Kidney glomerular epithelial cell (primary cell): ENCODE measurements at places on chromosomes 13 and 19.

GRCh38 chr13:103134271-103134670, 68.1 kb upstream of the SLC10A2 start:
- no peak for DNase-seq

- no peak for DNase-seq
These were observed 27.6 kb downstream of the ZNF541 start for GRCh38 chr19:47545061-47545948.

- peak; percentile 10 for DNase-seq
These were observed 21.0 kb downstream of the EPSTI1 start for GRCh38 chr13:42970824-42971690.

DNA sequence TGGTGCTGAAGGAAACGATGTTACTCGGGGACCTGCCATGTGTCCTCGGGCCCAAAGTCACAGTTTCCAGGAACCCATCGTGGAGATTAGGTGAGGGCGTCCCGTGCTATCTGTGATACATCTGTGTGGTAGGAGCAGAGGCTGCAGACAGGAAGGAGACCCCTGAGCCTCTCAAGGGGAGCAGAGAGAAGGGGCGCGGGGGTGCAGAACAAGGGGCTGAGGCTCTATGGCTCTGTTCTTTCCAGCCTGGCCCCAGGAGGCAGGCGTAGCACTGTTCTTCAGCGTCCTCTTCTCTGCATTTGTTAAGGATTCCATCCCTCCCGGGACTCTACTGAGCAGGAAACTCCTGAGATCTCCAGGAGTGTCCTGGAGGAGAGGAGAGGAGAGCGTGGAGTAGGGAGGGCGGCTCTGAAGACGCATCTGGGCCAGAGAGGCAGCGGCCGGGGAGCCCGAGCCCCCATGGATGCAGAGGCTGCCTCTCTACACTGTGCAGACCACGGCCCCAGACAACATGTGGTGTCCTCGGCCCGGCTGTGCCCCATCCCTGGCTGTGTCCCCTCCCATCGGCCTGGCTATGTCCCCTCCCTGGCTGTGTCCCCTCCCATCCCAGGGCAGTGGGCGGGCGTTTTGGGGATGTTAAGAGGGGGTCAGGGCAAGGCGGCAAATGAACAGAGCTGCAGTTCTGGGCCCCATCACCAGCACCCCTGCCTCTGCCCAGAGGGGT, 118.0 kb downstream of the ATP11A start:
- no peak for DNase-seq

DNA sequence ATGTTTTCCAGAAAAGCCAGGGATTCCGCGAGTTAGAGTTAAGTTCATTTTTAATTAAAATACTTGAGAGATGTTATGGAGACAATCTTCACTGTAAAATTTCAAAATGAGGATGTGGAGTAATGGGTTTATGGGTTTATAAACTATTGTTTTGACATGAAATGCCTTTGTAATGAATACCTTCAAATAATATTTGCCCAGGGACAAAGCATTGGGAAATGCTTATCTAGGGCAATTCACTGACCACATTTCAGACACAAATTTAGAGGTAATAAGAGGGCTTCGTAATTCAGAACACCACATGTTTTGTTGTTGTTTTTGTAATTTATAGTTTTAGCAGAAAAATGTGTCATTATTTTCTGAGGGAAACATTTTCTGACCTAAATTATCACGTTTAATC, 241.1 kb upstream of the ATXN8OS start:
- DNase-seq = peak; percentile 28

GRCh38 chr19:19203012-19203856, at the start of gene NR2C2AP:
TSS of gene NR2C2AP (minus strand) at chr19:19203414. CDS start at chr19:19203060, 354 bp downstream.
- DNase-seq = peak; percentile 83

DNA sequence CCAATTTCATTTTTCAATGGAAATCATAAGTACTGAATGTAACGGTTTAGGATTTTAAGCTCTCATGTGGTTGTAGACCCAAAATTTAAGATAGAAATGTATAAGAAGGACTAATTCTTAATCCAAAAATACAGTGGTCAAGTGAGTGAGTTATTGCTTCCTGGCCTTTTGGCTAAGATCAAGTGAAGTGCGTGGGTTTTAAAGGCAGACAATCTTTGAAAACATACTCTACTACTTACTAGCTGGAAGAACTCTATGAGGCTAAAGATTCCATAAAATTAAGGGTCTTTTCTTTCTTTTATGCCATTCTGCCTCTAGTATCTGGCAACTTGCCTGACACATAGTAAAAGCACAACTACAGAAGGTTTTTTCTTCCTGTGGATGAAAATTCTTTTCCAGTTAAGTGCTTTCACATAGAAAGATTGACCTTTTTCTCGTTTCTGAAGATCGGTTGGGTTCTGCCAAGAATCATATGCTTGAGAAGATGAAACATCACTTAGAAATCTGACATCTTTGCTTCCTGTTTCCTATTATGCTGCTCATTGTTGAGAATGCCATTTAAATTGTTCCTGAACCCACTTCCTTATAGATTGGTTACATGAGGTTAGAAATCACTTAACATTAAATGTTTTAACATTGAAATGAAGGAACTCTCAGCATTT, 26.4 kb upstream of the SCEL start:
- DNase-seq = peak; percentile 90

- peak; percentile 15 for DNase-seq
These were observed 29.9 kb downstream of the EFNA2 start for GRCh38 chr19:1315470-1316166.

- DNase-seq = peak; percentile 9
These were observed 2.3 kb upstream of the AKAP8 start for GRCh38 chr19:15381864-15382263.

DNA sequence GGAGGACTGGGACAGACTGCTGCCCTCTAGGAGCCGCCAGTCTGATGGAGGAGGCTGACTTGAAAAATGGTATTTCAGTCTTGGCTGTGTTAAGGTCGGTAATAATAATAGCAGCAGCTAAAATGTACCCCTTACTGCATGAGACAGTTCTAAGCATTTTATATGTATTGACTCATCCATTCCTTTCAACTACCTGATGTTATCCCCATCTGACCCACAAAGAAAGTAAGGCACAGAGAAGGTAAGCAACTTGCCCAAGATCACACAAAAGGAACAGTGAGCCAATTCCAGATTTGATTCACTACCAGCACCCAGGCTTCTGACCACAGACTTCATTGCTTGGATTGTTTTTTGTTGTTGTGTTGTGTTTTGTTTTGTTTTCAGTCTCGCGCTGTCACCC, 4.0 kb downstream of the NCAN start:
- no peak for DNase-seq

DNA sequence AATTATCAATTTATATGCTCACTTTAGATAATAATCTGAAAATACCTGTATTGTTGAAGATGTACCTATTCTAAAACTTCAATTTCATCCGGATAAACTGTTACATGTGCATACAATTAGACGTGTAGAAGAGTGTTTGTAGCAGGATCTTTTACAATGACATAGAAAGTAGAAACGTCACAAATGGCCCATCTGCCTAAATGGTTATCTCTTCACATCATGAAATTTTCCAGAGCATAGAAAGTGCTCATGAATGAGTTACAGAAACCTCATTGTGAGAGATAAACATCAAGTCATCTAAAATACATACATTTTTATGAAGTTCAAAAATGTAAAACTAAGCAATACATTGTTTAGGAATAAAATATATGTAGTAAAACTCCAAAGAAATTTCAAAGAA, 607.4 kb downstream of the GPC6 start:
- DNase-seq = no peak

GRCh38 chr13:26498656-26499601, 58.6 kb upstream of the WASF3 start:
- DNase-seq = peak; percentile 45

- no peak for DNase-seq
These were observed 85.8 kb downstream of the ZC3H13 start for GRCh38 chr13:45966715-45967114.

GRCh38 chr19:10612499-10613119, 12.7 kb upstream of the SLC44A2 start:
- DNase-seq = no peak

DNA sequence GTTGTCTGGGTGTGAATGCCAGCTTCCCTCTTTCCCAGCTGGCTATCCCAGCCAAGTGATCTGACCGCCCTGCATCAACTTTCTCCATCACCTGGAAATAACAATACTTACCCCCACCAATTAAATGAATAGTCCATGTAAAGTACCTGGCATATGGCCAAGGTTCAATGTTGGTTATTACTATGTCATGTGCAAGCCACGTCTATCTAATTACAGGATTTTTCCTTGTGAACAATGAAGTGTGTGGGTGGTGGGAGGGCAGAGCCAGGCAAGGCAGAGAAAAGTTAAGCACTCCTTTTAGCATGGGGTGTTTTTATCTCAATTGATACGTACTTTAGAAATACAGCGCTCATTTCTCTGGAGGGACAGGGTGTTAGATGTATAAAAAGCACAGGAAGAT, 121.1 kb downstream of the NHLRC3 start:
- DNase-seq = no peak

DNA sequence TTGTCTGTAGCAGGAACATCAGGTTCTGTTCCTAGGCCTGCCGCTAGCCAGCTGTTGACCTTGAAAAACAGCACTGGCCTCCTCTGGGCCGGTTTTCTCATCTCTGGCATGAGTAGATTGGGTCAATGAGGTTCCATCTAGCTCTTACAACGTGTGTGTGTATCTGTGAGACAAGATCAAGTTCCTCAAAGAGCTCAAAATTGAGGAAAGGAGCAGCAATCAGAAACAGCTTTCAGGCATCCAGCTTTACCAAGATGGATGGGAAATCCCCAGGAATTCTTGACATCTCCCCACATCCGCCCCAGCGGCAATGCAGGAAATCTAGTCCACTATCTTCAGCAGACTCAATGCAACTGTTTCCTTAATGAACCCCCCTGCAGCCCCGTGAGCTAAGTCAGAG, 4.9 kb downstream of the FLT1 start:
- DNase-seq = no peak
